Stimulated activated CD4-positive, alpha-beta T cell treated with anti-CD3 and anti-CD28 coated beads, Interleukin-1b, Interleukin-23, amount 100 ng/mL, for 48 hours (primary cell): ENCODE measurements at places on chromosomes 2 and 18.

GRCh38 chr2:233116946-233117345, 56.8 kb downstream of the INPP5D start:
- DNase-seq: no peak

DNA sequence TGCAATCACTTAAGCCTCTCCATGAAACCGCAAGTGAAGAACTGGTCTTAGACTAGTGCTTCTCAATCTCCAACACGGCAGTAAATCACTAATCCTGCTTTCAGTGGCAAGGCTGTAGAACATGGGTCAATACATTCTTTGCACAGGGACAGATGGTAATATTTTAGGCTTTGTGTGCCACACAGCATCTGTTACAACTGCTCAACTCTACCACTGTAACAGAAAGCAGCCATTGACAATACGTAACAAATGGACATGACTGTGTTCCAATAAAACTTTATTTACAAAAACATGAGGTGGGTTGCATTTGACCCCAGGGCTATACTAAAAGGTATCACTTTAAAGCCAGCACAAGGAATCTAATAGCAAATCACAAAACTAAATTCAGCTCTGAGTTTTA, 51.1 kb downstream of the RNF152 start:
- no peak for DNase-seq

GRCh38 chr2:238003234-238004031, 36.6 kb downstream of the UBE2F start:
- peak; percentile 20 for DNase-seq

GRCh38 chr2:11968521-11968920, 222.1 kb downstream of the LPIN1 start:
- DNase-seq: no peak

GRCh38 chr2:96647681-96648080, 5.1 kb downstream of the FER1L5 start:
- DNase-seq: no peak

DNA sequence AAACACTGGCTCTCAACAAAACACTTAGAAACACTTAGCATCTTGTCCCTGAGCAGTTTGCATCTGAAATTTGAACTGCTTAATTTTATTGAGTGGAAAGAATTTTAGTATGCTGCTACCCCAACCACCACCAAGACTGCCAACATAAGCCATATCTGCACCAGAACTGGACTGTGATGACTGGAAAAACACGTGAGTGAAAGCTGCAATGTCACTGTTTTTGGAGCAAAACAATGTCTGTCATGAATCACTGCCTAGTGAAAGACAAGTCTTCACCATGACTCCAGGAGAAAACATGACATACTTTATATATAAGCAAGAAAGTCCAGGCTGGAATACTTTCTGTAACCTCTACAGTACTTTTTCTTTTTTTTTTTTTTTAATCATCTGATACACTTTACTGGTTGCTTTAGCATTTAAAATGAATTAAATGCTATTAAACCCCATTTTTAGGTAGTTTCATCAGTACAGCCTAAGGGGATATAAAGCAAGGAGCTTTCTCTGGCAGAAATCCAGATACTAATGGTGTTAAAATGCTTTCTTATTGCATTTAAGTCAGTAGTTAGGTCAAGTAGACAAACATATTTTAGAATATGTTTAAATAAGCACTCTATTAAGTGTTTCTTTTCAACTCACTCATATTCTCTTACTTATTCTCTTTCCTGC, 2129.4 kb upstream of the PIK3C3 start:
- no peak for DNase-seq

- no peak for DNase-seq
Measured at GRCh38 chr2:54669677-54670484, 53.6 kb upstream of the EML6 start.

DNA sequence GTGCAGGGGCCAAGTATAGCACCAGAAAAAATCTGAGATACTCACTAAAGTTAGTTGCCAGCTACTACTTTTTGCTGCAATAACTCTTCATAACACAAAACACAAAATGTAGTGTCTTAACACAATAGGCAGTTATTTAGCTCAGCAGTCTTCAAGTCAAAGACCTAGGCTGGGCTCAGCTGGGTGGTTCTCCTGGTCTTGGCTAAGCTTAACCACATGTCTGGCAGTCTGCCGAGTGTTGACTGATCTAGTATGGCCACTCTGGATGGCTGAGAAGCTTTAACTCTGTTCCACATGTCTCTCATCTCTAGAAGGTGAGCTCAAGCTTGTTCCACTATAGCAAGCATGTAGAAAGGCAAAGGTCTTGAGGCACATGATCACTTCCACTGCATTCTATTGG, 451.6 kb downstream of the SOX11 start:
- no peak for DNase-seq

DNA sequence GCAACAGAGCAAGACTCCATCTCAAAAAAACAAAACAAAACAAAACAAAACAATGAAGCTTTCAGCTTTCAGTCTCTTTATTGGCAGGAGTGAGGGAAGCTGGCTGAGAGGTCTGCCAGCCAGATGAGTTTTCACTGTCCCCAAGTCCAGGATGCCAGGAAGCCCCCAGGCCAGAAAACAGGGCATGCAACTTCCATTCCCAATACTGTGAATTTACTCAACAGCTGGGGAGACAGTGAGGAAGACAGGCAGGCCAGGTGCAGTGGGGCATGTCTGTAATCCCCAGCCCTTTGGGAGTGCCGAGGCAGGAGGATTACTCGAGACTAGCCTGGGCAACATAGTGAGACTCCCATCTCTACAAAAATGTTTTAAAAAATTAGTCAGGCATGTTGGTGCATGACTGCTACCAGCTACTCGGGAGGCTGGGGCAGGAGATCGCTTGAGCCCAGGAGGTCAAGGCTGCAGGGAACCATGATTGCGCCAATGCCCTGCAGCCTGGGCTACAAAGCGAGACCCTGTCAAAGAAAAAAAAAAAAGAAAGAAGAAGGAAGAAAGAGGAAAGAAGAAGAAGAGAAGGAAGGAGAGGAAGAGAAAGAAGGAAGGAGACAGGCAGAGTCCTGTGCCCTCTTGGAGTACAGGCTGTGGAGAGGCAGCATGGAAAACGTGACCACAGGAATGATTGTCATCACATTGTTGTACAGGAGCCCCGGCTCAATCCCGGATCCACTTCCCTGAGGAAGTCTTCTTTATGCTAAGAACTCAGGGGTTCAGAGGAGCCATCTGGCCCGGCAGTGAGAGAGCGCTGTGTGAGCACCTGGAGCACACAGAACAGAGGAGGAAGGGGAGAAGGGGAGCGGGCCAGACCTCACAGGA, 29.2 kb upstream of the POMC start:
- no peak for DNase-seq

DNA sequence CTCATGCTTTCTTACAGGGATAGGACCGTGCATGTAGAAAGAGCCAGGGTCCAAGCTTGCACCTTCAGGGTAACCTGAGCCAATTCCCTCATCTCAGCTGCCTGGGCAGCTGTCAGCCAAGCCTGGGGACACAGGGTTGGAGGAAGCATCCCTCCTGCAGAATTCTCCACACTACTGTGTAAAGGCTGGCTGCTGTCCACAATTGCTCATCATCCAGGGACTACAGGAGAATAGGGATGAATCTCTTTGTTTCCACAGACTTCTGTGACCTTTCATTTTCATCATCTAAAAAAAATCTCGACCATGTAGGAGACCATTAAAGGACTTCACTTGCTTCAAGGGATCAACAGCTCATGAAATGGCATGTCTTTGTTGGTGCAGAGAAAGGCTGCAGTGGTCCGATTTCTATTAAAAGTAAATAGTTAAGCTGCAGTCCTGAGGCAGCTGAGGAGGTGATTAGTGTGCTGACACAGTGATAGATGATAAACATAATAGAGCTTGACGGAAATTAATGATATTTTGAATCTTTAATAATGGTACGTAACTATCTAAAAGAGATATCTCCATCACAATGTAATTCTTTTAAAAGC, 74.4 kb upstream of the COPS8 start:
- no peak for DNase-seq

- DNase-seq: no peak
Measured at GRCh38 chr18:36623681-36624190, 205.1 kb downstream of the TPGS2 start.

DNA sequence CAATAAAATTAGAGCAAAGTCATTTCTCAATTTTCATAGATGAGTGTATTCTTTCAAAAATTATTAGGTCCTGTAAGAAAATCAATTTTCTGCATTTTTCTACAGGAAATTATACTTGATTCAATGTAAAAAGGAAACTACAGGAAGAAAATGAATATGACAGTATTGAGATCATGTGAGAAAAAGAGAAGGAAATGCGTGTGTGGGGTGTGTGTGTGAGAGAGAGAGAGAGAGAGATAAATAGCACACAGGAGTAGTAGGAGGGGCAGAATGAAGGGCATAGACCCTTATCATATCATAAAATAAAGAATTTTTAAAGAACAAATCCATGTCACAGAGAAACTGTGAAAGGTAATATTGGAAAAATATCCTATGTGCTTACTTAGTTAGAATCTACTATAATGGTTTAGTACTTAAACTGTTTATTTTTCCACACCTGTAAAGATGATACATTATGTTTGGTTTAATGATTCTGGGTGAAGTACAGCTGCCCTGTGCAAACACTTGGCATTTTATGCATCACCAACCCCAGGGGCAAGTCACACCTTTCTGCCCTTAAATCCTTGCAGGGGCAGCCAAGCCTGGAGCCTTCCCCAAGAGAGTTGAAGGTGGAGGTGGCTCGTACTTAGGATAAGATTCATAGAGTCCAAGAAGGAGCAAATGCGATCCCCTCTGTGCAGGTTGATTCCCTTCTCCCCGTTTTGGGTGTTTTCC, 276.4 kb downstream of the TGIF1 start:
- no peak for DNase-seq

- no peak for DNase-seq
Measured at GRCh38 chr2:25076749-25077148, 34.9 kb downstream of the EFR3B start.

DNA sequence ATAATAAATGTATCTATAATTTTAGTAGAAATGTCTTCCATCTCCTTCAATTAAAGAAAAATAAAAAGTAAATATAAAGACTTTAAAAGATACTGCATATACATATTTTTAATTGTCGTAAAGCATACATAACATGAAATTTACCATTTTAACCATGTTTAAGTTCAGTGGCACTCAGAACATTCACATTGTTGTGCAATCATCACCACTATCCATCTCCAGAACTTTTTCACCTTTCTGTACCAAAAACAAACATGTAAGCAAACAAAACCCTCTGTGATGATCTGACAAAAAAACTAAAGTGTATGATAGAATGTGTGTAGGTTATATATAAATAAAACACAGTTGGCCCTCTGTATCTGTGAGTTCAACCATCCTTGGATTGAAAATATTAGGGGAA, 13.4 kb upstream of the DCTN1 start:
- DNase-seq: no peak

GRCh38 chr2:46701152-46701551, 214.5 kb downstream of the MCFD2 start:
- DNase-seq: no peak

DNA sequence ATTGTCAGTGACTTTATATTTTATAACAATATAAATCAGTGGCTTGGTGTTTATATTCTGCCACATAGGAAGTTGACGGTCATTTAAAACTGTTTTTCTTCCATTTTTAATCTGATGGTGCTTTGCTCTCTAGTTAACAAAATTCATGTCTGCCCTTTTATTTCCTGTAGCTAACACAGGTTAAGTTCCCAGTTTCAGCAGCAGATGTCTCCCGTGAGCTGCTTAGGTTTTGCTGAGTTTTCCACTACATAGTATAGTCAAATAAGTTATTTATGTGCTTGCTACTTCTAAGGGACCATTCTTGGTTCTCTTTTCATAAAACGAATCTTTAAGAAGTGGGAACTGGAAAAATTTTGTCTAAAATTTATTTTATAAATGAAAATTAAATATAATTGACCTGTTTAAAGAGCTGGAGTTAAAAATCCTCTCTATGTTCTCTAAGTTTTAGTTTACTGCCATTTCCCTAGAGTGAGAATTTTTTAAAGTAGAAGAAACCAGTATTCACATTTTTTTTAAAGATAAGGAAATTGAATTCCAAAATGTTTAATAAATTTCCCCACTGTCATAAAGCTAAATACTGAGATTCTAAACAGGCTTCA, 20.6 kb downstream of the HTR2B start:
- peak; percentile 49 for DNase-seq

DNA sequence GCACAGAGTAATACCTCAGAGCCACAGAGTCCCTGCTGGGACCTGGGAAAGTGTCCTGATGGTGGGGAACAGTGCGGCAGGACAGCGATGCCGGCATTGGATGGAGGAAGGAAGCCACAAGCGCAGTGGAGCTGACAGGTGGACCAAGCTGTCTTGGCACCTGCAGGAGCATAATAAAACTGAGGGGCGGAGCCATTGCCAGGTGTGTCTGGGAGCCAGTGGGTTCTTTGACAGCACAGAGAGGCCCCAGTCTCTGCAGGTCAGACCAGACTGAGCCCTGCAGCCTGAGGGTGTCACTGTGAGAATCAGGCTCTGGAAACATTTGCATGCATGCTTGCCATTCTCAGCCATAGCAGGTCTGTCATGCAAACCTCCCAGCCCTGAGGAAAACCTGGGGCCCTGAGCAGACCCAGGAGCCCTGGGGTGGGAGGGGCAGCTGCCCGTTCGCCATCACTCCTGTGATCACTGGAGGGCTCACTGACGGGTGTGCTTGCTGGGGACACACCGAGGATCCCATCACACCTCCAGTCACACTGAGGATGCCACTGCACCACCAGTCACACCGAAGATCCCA, 210.5 kb upstream of the HDAC4 start:
- DNase-seq: no peak

GRCh38 chr2:144682248-144682647, 162.3 kb upstream of the ZEB2 start:
- DNase-seq: no peak

GRCh38 chr2:162090109-162090508, 16.1 kb upstream of the DPP4 start:
- no peak for DNase-seq

- no peak for DNase-seq
Measured at GRCh38 chr2:42752314-42752713, 11.6 kb downstream of the OXER1 start.

- DNase-seq: no peak
Measured at GRCh38 chr2:72765997-72766609, 59.7 kb downstream of the EXOC6B start.

DNA sequence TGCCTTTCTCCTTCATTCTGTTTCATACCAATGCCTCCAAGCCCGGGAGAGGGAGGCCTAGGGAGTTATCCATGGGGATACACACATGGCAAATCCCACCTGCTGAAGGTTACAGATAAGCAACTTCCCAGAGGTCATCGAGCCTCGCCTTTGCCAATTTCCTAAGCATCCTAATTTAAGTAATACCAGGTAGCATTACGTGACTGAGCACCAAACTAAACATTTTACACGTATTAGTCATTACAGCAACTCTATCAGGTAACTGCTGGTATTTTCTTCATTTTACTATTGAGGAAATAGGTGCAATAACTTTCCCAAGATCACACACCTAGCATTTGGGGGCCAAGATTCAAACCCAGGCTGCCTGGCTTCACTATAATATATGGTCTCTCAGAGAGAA, 30.1 kb upstream of the BZW1 start:
- no peak for DNase-seq

- no peak for DNase-seq
Measured at GRCh38 chr2:52611759-52612158, 1155.8 kb upstream of the CHAC2 start.

DNA sequence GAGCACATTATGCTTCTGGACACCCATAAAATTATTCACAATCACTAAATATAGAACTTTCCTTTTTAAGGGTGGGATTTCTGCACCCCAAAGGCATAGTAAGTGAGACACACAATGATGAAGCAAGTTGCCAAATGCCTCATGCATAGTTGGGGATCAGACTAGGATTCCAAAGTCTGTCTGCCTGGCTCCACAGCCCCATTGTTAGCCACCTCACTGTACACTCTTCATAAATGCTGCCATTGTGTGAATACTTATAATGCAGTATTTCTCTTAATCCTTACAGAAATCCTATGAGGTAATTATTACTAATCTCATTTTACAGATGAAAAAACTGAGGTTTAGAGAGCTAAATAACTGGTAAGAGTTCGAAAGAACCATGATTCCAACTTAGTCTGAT, 738.6 kb downstream of the ERBB4 start:
- no peak for DNase-seq
